IPS DF 19.7 (cell line): ENCODE measurements at places on chromosomes 3 and 15.

GRCh38 chr3:31790193-31791089, 190.6 kb downstream of the OSBPL10 start:
- DNase-seq, result no peak

- no peak for DNase-seq
Measured at GRCh38 chr3:178217479-178217878, 318.8 kb upstream of the KCNMB2 start.

GRCh38 chr3:153320585-153321128, 158.6 kb downstream of the RAP2B start:
- DNase-seq, result no peak

GRCh38 chr3:3179407-3180094, at the start of gene CRBN:
CRBN (minus strand) TSS chr3:3179691; CDS start chr3:3179687, 4 bp downstream.
- peak; percentile 35 for DNase-seq

DNA sequence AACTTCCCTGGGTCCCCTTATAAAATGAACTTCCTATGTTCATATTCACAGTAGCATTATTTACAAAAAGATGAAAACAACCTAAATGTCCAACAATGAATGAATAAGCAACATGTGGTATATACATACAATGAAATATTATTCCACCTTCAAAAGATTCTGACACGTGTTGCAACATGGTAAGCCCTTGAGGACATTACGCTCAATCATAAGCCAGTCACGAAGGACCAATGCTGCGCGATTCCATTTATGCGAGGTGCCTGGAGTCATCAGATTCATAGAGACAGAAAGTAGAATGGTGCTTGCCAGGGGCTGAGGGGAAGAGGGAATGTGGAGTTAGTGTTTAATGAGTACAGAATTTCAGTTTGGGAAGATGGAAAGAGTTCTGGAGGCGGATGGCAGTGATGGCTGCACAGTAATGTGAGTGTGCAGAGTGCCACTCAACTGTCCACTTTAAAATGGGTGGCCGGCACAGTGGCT, 88.8 kb upstream of the ALDH1A3 start:
- no peak for DNase-seq

GRCh38 chr3:179788996-179789395, 136.2 kb downstream of the USP13 start:
- no peak for DNase-seq

GRCh38 chr3:58588030-58588614, 10.9 kb upstream of the FAM107A start:
- DNase-seq, result no peak

- DNase-seq, result no peak
Measured at GRCh38 chr3:87333393-87333892, 57.1 kb upstream of the POU1F1 start.

- DNase-seq, result peak; percentile 50
Measured at GRCh38 chr15:57259568-57260040, 116.7 kb upstream of the CGNL1 start.

DNA sequence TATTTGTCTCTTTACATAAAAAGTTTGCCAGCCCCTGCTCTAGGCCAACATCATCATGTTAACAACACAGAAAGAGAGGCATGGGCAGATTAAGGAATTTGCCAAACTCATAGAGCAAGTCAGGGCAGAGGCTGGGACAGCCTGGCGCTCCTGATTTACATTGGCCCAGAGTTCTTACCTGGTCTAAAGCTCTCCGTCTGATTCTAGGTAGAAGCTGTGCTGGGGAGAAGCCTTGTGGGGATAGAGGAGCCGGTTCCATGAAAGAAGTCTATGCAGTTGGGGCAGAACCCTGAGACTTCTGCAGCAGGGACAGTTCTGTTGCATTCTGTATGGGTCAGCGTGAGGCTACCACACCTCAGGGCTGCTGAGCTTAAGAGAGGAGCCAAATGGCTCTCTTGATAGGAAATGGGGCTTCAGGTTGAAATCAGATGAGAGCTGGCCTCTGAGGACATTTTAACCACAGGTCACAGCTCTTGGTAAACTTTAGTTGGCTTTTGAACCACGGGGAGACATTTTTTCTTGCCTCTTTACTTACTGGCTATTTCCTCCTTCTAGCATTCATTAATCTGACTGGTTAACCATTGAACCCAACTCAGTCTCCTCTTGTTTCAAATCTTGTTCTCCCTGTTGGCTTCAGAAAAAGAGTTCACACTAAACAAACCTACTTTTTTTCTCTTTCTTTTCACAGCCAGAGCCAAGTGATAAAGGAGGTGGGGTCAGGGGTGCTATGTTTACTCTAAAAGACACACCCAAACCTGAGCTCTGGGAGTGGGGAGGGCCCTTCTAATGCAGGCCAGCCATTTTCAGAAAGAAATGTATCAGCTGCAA, 250.7 kb downstream of the OPA1 start:
- no peak for DNase-seq

GRCh38 chr3:49266410-49267095, 10.5 kb downstream of the C3orf62 start:
- DNase-seq, result no peak

DNA sequence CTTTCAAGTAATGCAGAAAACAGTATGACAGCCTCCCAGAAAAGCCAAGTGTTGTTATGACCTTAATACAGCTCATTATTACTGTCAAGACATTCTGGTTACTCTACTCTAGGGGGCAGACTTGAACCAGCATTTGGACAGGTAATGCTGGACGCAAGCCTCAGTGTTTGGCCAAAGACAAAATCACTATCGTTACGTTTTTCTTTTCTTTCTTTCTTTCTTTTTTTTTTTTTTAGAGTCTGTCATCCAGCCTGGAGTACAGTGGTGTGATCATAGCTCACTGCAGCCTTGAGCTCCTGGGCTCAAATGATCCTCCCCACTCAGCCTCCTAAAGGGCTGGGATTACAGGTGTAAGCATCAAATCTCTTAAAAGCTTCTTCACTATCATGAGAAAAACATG, 29.4 kb upstream of the TMEM45A start:
- peak; percentile 3 for DNase-seq

- no peak for DNase-seq
Measured at GRCh38 chr3:178512647-178513046, 23.6 kb upstream of the KCNMB2 start.

- no peak for DNase-seq
Measured at GRCh38 chr15:98233873-98234272, 273.4 kb downstream of the ARRDC4 start.

GRCh38 chr3:180280555-180280954, 243.8 kb upstream of the PEX5L start:
- no peak for DNase-seq

- no peak for DNase-seq
Measured at GRCh38 chr3:135392151-135392550, 573.4 kb upstream of the PPP2R3A start.

DNA sequence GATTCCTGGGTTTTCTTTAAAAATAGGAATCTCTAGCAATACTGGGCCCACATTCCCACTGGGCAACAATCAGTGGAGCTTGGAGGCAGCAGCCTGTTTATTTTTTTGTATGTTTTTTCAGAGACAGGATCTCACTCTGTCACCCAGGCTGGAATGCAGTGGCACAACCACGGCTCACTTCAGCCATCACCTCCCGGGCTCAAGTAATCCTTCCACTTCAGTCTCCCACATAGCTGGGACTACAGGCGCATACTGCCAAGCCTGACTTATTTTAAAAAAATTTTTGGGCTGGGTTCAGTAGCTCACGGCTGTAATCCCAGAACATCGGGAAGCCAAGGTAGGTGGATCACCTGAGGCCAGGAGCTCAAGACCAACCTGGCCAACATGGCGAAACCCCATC, 29.1 kb upstream of the GNB5 start:
- no peak for DNase-seq

GRCh38 chr3:186663361-186664118, 2.3 kb upstream of the HRG start:
- DNase-seq, result no peak

- no peak for DNase-seq
Measured at GRCh38 chr15:60373327-60373726, 24.5 kb downstream of the ANXA2 start.

GRCh38 chr15:49052662-49053061, 6.4 kb upstream of the SECISBP2L start:
- DNase-seq, result no peak

GRCh38 chr15:81660976-81661375, 287.0 kb upstream of the TMC3 start:
- DNase-seq, result no peak

- no peak for DNase-seq
Measured at GRCh38 chr3:136281966-136282520, 31.9 kb downstream of the PCCB start.

- DNase-seq, result no peak
Measured at GRCh38 chr3:128273109-128273840, 120.0 kb downstream of the EEFSEC start.

GRCh38 chr3:125381743-125382142, 6.6 kb upstream of the ZNF148 start:
- DNase-seq, result no peak

GRCh38 chr15:44207643-44208042, 12.6 kb upstream of the FRMD5 start:
- no peak for DNase-seq

GRCh38 chr3:156246961-156247725, 126.8 kb downstream of the KCNAB1 start:
- no peak for DNase-seq

- DNase-seq, result no peak
Measured at GRCh38 chr3:141782386-141782932, 19.3 kb downstream of the GRK7 start.

- no peak for DNase-seq
Measured at GRCh38 chr3:6753536-6753935, 107.4 kb upstream of the GRM7 start.
